ENCODE measurements at places on chromosomes 2 and 18.

GRCh38 chr18:54671291-54671881 lies 80.3 kb downstream of the DYNAP start:
- no peak for DNase-seq

DNA sequence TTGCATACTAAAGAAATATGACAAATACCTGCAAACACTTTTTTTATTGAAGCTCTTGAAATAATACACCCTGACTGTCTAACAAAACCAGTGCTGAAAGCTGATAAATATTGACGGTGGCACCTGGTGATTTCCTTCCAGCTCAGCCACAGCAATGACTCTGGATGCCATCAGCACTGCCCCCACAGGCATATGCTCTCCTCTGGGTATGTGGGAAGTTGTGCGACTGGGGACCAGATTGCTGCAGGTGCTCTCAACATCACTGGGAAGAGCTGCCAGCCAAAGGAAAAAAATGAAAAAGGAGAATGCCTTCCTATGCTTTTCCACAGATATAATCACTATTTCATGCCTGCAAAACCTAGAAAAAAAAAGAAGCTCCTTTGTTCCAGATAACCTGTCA lies 141.5 kb downstream of the PIGN start:
- DNase-seq, result no peak

GRCh38 chr2:171266102-171266501 lies 105.4 kb upstream of the TLK1 start:
- no peak for DNase-seq

- DNase-seq, result no peak
These were observed 93.0 kb downstream of the LBH start for GRCh38 chr2:30324245-30324908.

GRCh38 chr2:158702740-158703139 lies 92.4 kb upstream of the DAPL1 start:
- no peak for DNase-seq

DNA sequence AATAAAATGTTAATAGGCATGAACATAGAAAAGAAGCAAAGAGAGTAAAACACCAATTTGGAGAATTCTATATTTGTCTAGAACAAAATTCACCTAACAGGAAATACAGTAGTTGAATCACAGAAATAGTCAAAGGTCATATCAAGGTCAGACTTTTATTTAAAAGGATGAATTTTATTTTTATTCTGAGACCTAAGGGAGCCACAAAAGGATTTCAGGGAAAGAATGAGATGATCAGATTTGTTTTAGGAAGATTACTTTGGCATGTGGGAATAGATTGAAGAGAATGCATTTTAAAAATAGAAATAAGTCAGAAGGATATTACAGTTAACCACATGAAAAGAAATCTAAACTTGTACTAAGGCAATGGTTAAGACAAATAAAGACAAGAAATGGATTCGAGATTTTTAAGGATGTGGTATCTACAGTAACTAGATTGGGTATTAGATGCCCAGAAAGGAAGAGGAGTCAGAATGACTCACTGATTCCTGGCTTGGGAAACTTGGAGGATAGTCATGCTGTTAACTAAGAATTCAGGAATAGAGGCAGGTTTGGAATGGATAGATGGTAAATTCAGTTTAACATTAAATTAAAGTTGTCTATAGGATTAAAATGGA lies 56.0 kb downstream of the METTL4 start:
- no peak for DNase-seq

- no peak for DNase-seq
These were observed 756 bp upstream of the OST4 start for GRCh38 chr2:27071990-27072830.

GRCh38 chr2:26243470-26244308 lies 743 bp downstream of the HADHA start:
- no peak for DNase-seq

- DNase-seq, result no peak
These were observed 270.4 kb downstream of the TWIST2 start for GRCh38 chr2:239118264-239118663.
